RWPE1 (cell line): ENCODE measurements at places on chromosomes 2 and 18.

- peak; percentile 93 for DNase-seq
Measured at GRCh38 chr2:19801367-19802080, 100.3 kb downstream of the TTC32 start.

DNA sequence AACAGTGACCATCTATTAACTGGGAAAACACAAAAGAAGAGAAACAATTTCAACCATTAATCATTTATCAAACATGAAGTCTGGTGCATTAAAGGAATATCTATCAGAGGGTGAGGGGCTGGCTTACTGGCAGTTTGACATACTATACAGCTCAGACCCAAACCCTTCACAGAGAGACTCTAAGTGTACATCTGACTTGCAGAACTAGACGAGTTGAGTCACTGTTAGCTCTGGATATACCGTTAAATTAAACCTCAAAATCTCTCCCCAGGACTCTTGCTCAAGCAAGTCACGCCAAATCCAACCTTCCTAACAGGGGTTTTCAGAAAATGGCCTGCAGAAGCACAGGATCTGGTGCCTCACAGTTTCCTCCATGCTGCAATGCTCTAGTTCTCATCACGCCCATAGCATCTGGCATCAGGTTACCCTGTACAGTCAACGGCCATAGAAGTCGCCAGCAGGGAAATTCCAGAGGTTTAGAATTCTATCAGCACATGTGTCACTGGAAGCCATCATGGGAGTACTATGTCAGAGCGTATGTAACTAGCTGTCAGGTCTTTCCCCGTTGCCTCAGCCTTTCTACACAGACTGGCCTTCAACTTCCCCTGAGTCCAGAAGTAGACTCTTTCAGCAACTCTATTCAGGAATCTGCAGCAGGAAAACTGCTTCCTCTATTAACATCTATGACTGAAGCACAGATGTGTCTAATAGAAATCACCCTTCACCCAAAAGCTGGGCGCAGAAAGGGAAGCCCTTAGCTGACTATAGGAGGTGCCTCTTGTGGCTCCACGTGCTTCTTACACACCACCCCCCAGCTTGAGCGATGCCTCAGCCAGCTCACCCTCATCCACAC, 9.3 kb downstream of the TGOLN2 start:
- DNase-seq, result peak; percentile 15

- peak; percentile 4 for DNase-seq
Measured at GRCh38 chr18:53567929-53568574, 656.4 kb downstream of the MBD2 start.

GRCh38 chr2:193963472-193964119, 1693.4 kb upstream of the SLC39A10 start:
- peak; percentile 2 for DNase-seq

DNA sequence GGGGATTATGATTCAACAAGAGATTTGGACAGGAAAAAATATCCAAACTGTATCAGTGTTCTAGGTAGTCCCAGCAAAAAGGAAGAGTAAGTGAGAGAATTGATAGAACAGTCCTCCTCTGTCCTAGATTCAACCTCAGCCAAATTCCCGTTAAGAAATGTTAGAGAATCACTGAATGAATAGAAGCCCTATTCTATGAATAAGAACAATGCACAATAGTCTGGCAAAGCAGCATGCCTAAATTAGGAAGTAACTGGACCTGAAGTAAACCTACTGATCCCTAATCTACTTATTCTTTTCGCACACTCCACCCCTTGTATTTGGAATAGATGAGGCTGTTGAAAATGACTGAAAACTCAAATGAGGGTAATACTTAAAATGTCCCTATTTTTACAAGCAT, 1665.5 kb downstream of the LRP1B start:
- DNase-seq, result no peak

GRCh38 chr2:35503311-35503710, 852.3 kb upstream of the CRIM1 start:
- DNase-seq, result peak; percentile 13

GRCh38 chr2:102736110-102736409, 25.8 kb upstream of the TMEM182 start:
- DNase-seq, result no peak
